NCI-H524 treated with DMSO at 0.1 percent for 48 hours (cell line): ENCODE measurements at places on chromosomes 13 and 19.

DNA sequence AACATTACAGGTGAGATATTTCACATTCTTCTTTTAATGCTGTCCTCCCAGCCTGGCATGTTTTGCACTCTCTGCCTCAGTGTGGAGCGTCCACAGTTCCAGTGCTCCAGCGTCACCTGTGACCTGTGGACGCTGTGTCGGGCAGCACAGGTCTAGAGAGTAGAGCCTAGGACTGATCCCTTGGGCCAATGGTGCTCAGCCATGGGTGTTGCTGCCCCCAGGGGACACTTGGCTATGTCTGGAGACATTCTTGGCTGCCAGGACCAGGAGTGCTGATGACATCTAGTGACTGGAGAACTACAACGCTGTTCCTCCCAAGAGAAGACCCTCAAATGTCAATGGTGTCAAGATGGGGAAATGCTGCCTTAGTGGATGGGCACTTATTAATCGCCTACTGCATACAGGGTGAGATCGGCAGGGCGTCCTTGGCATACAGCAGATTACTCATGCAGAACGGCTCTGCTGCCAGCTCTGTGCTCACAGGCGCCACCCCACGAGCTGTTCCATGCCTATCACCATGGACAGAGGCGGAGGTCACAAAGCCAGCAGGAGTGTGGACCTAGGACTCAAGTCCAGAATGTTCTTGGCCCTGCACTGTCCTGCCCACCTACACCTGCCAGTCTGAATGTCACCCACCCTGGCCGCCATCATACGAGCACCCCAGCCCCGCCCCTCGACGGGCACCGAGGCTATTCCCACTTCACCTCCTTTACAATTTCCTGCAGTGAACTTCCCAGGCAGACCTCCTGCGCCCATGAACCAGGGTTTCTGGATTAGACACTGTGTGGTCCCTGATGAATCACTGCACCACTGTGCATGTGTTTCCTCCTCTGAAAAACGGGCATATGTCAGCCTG, 13.9 kb upstream of the MADCAM1 start:
- no peak for DNase-seq

- DNase-seq, result no peak
Observed at GRCh38 chr13:35884211-35884760, 246.9 kb downstream of the DCLK1 start.

- DNase-seq, result no peak
Observed at GRCh38 chr13:86882835-86883234, 788.3 kb upstream of the SLITRK5 start.

DNA sequence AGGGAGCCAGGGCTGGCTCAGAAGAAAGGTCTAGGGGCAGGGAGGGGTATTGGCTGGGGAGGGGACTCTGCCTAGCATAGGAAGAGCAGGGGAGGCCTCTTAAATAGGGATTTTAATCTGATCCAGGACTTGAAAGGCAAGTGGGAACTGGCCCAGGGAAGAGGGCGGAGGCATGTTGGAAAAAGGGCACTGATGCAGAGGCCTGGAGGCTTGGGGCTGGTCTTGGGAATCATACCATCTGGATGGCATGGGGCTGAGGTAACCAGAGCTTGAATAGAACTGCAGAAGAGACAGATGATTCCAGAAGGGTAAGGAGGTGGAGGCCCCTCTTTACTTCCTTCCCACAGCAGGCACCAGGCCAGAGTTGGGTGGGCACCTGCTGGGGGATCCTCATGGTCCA, 29.1 kb downstream of the CERS4 start:
- DNase-seq, result peak; percentile 49

DNA sequence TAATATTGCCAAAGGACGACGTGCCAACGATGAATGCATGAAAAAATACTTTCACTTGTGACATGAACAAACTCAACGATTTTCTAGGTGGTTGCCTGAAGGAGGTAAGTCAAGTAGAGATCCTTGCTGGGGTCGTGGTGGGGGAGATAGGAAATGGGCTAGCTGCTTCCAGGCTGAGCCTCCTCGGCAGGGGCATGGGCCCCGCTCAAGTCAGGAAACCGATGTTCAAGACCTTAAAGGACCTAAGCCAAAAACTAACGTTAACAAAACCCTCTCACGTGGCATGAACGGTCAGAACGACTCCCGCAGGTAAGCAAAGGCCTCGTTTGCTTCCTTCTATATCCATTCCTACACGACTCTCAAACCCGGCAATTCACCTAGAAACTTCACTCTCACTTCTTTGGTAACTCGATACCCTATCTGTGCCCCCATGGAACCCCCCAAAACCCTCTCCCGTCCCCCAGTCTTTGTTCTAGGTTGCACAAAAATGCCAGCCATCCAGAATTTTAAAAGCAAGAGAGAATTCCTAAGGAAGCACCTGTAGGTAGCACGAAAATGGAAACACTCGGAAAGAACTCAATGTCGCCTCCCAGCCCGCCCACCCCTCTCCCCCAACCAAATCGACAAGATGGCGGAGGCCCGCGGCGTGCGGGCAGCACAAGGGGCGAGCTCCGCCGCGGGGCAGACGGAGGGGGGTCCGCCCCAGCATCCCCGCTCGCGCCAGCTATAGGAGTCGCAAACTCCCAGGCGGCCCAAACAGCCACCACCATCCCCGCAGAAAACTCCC, 13.6 kb downstream of the ACP4 start:
- DNase-seq, result no peak

GRCh38 chr13:20363172-20363571, 131.1 kb upstream of the GJB6 start:
- DNase-seq, result no peak

DNA sequence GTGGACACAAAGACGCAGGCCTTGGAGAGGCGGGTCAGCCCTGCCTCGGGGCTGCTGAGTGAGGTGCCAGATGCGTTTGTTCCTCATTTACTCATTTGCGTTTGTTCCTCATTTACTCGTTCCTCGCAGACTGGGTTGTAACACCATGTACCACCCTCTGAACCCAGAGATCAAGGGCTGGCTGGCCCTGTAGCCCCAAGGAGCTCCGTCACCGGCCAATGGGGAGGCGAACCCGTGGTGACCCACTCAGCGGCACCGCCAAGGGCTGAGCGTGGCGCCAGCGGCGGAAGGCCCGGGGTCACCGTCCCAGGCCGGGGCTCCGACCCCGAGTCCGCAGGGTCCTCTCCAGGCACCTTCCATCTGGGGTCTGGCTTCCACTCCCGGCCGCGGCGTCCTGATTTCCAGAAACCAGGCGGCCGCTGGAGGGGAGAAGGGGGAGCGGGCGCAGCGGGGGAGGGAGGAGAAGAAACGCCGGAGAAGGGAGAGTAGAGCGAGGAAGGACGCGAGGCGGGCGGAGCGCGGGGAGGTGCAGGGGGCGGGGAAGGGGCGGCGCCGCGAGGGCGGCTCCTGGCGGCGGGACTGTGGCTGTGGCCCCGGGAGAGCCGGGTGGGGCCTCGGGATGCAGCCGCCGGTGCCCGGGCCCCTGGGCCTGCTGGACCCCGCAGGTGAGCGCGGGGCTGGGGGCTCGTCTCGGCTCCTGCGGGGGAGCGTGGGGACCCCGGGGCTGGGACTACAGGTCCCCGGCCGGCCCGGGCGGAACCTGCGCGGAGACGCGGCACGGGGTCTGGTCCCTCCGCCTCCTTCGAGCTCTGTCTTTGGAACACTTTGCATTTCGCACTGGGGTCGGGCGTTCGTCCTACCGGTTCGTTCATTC, at the start of gene TMEM255B:
Gene TMEM255B (plus strand): TSS at position 576 of the 874 bp plus-strand sequence. CDS start 44 bp downstream, at position 620.
- no peak for DNase-seq

DNA sequence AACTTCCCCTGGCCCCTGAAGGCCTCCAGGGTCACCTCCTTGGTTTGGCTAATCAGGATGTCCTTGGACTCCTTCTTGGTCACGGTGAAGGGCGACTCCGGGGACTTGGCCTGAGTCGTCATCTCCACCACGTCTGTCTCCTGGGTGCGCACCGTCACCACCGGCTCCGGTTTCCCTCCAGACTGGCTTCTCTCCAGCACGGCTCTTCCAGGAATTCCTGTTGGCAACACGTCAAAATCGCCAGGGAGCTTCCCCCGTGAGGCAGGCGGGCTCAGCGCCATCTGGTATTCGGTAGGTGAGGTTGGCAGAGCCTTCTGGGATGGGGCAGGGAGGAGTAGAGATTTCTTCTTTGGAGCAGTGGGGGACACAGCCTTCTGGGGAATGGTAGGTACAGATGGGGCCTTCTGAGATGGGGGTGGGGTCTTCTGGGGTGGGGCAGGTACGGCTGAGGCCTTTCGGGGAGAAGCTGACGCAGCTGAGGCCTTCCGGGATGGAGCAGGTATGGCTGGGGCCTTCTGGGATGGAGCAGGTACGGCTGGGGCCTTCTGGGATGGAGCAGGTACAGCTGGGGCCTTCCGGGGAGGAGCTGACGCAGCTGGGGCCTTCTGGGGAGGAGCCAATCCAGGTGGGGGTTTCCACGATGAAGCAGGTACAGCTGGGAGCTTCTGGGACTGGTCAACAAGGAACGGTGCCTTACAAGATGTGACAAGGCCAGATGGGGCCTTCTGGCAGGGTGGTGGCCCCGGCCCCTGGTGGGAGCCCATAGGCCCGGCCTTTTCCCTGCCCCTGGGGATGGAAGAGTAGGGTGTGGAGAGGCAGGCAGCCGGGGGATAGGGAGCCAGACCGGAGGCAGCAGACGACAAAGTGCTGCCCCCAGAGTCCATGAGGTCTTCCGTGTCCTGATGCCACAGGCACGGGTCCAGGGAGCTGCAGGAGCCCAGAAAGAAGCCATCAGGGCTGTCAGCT, 3.8 kb downstream of the GARIN5B start:
- peak; percentile 47 for DNase-seq

GRCh38 chr13:114135731-114136171, 3.3 kb upstream of the RASA3 start:
- no peak for DNase-seq

DNA sequence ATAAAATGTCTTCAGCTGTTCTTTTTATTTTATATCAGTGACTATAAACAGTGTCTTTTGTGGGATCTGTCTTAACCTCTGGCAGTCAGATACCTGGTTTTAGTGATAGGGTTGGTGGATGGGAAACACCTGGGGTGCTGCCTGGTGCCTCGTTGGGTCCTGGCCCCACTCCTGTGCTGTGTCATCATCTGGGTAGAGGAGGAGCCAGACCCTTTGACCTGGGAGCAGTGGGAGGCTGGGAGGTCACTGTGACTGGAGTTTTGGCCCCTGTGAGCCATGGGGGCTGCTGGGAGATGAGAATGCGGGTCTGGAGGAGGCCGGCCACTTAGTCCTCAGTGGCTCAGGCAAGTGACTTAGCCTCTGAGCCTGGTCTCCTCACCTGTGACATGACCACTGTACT, 29.4 kb downstream of the TDRD12 start:
- no peak for DNase-seq

DNA sequence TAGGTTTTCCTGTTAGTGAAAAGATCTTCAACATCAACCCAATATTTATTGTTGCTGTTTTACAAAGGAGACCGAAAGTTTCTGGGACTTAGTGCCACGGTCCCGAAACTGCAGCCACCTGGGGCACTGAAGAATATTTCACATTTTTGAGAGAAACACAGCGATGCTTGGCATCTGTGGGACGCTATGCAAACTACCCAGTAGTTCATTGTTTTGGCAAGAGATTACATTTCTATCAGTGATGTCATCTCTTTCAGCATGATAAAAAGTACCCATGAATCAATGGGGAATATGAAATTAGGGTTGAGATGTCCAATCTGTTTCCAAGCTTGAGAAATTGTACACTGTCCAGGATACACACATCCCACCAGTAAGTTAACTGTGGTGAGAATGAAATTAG, 43.9 kb downstream of the TGDS start:
- DNase-seq, result no peak

- DNase-seq, result no peak
Observed at GRCh38 chr13:112194579-112194978, 127.6 kb downstream of the SOX1 start.

- no peak for DNase-seq
Observed at GRCh38 chr19:54660306-54660705, 2.5 kb upstream of the LILRB4 start.

- DNase-seq, result no peak
Observed at GRCh38 chr19:4908360-4908759, 941 bp upstream of the UHRF1 start.

GRCh38 chr13:50025436-50025835, 10.2 kb downstream of the KCNRG start:
- DNase-seq, result no peak

GRCh38 chr19:44876930-44877535, 14.0 kb upstream of the TOMM40 start:
- no peak for DNase-seq
